Fibroblast of skin of right quadriceps (primary cell): ENCODE measurements at places on chromosomes 16 and 17.

- DNase-seq = no peak
Measured at GRCh38 chr16:85491058-85491771, 121.9 kb upstream of the GSE1 start.

DNA sequence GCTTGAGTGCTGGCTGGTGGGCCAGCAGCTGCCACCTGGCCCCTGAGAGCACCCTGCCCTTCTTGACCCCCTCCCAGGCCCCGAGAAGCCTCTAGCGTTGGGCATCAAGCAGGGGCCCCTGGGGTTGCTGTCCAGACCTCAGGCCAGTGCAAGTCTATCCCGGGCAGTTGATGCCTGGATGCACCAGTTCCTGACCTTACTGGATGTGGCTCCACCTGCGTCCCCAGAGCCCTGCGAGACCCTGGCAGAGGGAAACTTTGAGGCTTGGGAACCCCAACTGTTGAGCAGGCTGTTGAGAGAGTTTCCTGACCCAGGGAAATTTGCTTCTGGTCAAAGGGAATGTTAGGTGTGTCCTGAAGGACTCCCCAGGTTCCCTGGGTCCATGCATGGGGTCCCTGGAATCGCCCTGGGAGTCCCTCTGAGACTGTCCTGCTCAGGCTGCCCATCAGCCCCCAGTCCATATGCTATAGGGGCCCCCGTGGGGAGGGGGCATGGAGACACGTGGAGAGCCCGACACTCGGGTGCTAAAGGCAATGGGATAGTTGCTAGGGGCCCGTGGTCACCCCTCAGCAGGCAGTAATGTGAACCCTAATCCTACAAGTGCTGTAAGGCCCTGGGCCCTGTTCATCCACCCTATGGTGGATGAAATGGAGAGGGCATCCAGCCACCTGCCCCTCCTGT lies 46.4 kb downstream of the RAB11FIP4 start:
- no peak for DNase-seq

- DNase-seq = no peak
Measured at GRCh38 chr17:81069135-81069645, 34.2 kb downstream of the BAIAP2 start.

DNA sequence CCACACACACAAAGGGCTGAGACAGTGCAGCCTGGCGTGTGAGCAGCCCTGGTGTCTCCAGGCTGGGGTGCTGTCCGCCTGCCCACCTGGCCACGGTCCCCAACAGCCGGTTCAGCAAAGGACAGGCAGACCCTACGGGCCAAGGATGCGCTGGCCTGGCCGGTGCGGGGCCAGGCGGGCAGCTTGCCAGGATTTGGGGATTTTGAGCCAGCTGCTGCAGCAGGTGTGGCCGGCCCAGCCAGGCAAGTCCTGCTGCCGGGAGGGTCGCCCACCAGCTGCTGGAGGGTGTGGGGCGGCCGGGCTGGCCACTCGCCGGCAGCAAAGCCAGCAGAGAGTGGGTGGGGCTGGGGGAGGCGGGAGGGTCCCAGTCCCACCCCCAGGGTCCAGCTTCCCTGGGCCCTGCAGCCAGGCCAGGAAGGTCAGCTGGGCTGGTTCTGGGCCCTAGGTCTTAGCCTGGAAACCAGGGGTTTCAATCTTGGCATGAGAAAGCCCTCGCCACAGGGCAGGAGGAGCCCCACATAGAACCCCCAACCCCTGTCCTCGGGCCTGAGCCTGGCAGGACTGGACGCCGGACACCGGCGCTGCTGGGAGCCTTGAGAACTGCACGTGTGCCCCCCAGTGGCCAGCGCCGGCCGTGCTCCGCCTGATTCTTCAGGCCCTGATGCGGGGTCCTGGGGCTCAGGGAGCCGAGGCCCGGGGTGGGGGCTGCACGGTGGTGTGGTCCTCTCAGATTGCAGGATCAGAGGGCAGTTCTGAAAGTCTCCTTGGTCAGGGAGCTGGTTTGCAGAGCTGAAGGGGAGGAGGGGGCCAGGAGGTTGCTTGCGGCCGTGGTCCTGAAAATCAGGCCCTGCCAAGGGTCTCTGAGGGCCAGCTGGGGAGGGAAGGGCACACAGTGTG lies 17.6 kb upstream of the SSTR5 start:
- peak; percentile 11 for DNase-seq

- DNase-seq = peak; percentile 34
Measured at GRCh38 chr17:80270836-80271235, 10.2 kb downstream of the RNF213 start.

DNA sequence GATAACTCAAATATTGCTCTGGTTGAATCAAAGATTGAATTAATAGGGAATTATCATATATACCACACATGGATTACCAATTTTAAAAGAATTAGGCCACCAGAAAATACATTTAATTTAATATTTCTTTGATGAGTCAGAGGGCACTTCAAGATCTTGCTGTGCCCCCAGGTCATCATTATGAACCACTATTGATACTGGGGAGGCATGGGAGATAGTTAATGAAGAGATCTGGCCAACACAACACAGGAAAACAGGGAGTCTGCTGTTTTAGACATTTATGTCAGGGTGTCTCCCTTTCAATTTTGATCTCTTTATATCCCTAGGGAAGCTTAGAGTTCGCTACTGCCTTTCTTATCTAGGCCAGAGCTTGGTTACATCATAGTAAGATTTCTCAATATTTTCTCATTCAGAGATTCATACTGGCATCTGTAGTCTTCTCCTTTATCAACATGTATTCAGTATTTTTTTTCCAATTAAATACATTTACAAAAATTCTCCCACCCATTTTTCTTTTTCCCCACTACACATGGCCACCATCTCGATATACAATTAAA lies 158.3 kb upstream of the ZFHX3 start:
- no peak for DNase-seq

DNA sequence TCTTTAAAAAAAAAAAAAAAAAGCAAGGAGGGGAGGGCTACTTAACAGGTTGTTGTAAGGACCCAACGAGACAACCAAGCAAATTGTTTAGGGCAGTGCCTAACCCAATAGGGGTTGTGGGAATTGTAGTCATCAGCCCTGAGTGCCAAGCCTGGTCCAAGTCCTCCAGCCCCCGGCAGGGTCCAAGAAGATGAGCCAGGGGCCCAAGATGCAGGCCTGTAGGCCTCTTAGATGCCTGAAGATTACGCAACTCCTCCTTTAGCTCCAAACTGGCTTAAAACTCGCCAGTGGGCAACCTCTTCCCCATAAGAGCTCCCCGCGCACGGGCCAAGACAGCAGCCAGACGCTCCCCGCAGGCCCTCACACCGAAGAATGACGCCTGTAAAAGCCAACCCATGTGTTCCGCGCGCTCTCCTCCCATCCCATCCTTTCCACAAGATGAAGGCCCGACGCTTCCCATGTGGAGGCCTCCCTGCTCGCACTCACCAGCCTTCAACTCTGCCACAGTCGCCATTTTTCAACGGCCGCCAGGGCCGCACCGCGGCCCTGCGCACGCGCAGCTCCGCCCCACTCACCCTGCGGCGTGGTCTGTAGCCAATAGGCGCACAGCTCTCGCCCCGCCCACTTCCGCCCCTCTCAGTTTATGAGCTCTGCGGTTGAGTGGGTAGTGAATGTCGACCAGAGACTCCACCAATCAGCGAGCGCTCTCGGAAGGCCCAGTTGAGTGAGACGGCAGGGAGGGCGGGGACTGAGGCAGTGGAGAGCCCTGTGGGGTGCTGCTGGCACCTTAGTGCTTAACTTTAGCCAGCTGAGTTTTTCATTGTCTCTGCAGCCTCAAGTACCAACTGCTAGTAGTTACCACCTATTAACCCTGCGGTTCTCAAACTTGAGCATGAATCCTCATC lies at the start of gene CEP20:
TSS of gene CEP20 (minus strand) at position 532 of the 905 bp plus-strand sequence. CDS start at position 514, 18 bp downstream.
- DNase-seq = peak; percentile 99

DNA sequence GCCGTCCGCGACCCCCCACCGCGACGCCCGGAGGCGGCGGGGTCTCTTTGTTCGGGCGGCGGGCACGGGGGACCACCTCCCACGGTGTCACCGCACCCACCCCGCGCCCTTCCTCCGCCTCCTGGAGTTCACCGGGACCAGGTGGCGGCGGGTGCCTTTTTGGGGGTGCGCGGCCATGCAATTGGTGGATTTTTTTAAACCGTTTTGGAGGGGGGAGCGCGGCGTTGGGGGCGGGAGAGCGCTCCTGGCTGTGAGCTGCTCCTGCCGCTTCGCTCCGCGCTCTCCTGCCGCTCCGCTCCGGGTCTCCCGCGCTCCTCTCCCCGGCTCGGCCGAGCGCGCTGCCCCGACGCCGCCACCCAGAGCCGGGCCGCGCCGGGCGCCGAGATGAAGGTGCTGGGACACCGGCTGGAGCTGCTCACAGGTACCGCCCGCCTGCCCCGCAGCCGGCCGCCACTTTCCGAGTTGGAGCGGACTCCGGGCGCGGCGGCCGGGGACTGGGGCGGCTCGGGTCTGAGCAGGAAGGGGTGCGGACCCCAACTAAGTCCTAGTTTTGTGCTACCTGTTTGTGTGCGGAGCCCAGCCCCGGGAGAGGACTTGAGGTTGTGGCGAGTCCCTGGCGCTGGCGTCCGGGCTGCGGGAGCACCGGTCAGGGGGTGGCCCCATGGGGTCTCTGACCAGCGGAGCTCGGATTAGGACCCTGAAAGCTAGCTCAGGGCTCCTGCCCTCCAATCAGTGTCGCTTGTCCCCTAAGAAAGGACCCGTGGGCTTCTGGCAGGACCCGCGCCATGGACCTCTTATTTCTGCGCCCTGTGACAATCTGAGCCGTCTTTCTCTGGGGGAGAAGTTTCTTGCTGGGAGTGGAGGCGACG lies 35.7 kb upstream of the NDRG4 start:
- no peak for DNase-seq

GRCh38 chr17:77328823-77329740 lies 188.3 kb downstream of the SEC14L1 start:
- no peak for DNase-seq

DNA sequence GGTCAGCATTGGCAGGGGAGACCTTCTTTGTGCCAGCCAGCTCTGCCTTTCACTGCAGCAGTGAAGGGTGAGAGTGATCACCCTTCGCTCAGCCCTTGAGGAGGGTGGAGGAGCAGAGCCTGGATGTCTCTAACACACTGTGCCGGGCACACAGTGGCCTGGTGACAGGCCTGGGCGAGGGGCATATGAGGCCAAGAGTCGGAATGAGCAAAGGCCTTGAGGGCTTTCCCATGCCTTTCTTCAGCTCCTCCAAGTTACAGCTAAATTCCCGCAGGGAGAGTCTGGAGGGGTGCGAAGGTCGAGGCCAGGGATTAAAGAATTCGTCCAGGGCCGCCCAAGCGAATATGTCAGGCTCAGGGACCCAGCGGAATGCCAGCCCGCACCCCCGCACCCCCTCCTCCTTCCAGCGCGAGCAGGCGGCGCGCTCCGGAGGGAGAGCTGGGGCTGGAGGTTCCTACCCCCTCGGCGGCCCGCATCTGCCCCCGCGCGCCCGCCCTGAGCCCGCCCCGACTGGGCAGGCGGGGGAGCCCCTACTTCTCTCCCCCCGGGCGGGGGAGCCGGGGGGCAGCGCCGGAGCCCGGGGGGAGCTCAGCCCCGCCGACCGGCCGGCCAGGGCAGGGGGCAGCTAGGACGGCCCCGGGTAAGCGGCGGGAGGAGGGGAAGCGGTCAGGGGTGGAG lies at the start of gene RASL10B:
TSS of gene RASL10B (plus strand) at position 401 of the 678 bp plus-strand sequence. CDS start 3,546 bp downstream, outside the sequence.
- peak; percentile 45 for DNase-seq

DNA sequence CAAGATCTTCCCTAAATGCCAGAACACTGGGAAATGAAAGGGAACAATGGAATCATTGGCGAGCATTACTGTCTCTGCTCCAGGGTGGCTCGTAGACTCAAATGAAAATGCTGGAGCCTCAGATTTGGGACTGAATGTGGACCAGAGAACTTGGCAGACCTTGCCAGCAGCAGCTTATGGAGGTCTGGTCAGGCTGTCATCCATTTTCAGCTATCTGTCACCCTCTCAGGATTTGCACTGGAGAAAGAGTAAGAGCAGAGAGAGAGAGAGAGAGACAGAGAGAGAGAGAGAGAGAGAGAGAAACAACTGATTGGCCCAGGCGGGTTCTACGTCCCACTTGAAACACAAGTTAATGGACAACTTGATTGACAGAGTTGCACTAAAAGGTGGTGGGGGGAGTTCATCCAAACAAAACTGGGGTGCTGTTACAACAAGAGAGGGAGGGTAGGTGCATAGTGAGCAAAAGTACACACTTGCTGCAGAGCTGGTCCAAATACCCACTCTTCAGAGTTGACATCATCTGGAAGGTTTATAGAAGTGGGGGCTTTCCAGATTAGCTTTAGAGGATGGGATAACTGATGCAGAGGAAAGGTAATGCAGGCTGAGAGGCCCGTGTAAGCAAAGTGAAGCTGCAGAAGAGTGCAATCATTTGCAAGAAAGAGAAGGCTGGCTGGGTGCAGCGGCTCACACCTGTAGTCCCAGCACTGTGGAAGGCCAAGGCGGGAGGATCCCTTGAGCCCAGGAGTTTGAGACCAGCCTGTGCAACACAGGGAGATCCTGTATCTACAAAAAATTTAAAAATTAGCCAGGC lies 16.5 kb upstream of the NSMCE1 start:
- DNase-seq = no peak

GRCh38 chr16:25060920-25061319 lies 45.8 kb upstream of the ARHGAP17 start:
- peak; percentile 25 for DNase-seq

DNA sequence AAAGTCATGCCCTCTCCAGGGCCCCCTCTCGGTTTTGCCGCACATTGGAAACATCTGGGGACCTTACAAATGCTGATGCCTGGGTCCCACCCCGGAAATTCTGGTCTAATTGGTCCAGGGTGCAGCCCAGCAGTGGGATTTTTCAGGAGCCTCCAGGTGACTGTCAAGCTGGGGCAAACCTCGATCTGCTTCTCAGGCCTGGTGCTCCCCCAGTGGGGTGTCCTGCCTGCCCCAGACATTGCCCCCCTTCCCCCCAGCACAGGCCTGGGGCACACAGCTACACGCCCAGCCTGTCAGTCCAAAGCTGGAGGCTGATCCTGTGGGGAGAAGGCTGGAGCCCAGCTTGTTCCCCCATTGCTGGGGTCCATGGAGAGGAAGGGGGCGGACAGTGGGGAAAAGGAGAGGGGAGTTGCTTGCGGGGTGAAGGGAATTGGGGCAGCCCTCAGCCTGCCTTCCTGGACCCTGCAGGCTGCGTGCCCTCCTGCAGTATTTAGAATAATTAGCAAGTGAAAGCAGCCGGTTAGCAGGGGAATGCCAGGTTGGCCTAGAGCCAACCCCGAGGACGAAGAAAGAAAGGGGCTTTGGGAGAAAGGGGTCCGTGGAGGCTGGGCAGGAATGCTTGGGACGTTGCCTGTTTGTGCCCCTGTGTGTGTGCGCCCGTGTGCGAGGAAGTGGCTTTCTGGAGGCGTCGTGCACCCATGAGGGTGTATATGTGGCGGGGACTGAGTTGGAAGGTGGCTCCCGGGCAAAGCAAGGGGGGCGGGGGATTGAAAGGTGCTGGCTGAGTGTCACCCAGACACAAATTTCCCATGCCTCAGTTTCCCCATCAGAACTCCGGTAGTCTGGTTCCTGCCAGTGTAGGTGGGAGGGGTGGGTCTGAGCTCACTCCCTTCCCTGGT lies 5.9 kb downstream of the FOXJ1 start:
- DNase-seq = no peak
